CD4-positive, alpha-beta T cell treated with Interleukin-1 beta for 1 hour (primary cell): ENCODE measurements at places on chromosomes 2 and 18.

DNA sequence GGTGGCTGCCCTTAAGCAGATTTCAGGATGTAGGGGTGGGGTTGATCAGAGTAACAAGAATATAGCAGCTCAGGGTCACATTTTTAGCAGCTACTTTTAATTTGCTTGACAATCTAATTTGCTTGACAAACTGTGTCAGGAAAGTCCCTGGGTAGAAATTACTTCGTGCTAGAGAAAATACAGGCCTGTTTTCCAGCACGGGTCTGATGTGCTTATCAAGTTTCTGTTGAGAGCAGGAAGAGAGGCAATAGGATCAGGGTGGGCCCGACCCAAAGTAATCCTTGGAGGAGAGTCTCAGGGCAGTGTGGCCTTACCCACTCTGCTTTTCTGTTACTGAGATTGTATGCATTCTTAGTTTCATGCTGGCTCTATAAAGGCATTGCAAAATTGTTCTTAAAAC is 221.5 kb downstream of the TSN start:
- DNase-seq: no peak

- DNase-seq: no peak
Measured at GRCh38 chr18:25962176-25962575, 128.2 kb downstream of the SS18 start.

- DNase-seq: no peak
Measured at GRCh38 chr2:37005118-37005868, 39.0 kb upstream of the STRN start.

GRCh38 chr2:105910497-105911238 is 166.0 kb downstream of the NCK2 start:
- no peak for DNase-seq

DNA sequence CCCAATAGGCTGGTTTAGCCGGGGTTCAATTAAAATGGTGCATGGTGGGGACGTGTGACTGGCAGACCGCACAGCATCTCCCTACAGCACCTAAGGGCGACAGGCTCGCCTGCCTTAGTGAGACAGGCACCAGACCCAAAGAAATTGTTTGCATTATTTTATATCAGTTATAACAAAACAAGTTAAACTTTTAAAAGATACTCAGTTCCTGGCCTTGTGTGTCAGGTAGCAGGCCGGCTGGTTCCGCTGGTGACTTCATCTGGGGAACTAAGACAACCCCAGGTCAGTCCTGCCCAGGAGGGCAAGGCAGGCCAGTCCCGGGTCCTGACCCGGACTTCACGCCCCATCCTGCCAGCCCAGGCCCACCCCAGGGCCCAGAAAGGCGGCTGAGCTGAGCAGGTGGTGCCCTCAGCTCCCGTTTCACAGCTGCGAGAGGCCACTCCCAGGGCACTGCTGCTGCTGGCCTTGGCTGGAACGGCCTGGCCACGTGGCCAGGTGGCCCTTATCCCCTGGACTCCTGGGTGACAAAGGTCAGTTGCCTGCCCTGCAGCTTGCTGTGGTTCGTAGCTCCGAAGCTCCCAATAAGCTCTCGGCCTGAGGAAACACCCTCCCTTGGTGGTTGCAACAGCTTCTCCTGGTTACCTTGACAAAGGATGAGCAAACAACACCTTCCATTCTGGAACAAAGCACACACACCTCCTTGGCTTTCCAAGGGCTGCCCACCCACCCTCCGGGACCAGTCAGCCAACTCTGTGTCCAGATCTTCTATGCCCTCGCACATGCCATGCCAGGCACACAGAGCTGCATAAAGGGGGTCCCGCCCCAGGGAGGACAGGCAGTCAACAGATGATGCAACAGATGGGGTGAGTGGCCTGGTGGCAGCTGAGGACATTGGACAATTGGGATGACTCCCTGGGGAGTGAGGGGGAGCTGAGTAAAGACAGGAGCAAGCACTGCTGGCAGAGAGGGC is 11.3 kb upstream of the AGXT start:
- no peak for DNase-seq

DNA sequence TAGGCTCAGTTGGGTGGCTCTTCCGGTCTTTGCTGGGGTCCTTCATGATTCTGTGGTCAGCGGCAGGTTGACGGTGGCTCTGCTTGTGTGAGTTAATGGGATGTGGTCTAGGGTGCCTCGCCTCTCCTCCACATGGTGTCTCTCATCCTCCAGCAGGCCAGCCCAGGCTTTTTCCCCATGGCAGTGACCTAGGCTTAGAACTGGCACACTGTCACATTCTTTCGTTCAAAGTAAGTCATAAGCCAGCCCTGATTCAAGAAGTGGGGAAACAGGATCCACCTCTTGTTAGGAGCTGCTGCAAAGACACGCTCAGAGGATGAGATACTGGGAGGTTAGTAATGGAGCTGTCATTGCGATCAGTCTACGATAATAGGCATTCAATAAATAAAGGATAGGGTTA is 46.0 kb upstream of the CTIF start:
- no peak for DNase-seq

GRCh38 chr2:16012626-16013358 is 72.4 kb downstream of the MYCN start:
- DNase-seq: no peak

- no peak for DNase-seq
Measured at GRCh38 chr2:126986631-126987187, 88.0 kb downstream of the TEX51 start.

DNA sequence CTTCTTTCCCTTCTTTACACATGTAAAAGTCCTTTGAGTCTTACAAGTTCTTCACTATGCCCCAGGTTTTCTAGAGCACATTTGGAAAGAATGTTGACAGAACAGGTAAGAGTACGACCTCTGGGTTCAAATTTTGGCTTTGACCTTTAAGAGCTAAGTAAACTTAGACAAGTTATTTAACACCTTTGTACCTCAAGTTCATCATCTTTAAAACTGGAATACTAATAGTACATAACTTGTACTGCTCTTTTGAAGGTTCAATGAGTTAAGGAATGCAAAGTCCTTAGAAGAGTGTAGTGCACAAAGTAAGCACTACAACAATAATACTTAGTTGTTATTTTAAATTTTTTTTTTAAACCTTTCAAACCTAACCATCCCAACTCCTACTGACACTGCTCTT is 156.6 kb downstream of the TMEFF2 start:
- no peak for DNase-seq

DNA sequence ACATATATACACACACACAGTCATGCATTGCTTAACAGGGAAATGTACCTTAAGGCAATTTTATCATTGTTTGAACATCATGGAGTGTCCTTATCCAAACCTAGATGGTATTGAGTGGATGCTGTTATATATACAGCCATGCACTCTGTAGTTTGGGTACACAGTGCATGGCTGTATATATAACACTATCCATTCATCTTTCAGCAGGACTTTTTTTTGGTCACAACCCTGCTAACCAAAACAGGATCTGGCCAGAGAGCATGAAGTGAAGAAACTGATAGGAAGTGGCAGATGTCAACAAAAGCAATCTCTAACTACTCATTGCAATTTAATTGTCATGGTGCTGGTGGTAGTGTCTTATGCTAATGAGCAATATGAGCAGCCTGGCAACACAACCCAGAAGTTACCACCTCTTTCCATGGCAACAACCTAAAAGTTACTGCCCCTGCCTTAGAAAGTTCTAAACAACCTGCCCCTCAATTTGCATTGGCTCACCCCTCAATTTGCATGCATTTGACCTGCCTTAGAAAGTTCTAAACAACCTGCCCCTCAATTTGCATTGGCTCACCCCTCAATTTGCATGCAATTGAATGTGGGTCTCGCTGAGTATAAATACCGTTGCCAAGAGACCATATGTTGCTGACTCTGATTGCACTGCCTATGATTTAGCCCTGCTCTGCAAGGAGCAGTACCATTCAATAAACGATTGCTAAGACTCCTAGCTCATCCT is 434.9 kb downstream of the DSEL start:
- DNase-seq: no peak

DNA sequence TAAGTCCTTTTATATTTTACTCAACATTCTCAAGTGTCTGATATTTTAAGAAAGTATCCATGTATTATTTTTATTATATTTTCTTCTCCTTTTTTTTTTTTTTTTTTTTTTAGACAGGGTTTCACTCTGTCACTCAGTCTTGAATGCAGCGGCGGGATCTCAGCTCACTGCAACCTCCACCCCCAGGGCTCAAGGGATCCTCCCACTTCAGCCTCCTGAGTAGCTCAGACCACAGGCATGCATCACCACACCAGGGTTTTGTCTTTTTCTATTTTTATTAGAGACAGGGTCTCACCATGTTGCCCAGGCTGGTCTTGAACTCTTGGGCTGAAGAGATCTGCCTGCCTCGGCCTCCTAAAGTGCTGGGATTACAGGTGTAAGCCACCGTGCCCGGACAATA is 212.1 kb downstream of the TCF4 start:
- no peak for DNase-seq

DNA sequence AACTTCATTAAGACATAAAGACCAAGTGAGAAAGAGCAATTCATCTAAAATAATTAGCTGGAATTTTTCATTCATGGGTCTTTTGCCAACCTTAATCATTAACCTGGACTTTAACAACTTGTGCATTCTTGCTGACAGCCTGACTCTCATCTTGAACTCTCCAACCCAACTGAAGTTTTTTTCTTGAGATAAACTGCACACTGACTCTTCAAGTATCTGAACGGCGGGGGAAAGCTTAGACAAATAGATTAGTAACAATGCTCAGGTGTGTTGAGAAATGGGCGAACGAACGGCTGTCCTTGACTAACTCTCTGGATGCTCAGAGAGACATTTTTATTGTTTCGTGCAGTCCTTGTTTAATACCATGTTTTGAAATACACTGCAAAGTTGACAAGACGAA is 186.0 kb downstream of the DPP10 start:
- no peak for DNase-seq

DNA sequence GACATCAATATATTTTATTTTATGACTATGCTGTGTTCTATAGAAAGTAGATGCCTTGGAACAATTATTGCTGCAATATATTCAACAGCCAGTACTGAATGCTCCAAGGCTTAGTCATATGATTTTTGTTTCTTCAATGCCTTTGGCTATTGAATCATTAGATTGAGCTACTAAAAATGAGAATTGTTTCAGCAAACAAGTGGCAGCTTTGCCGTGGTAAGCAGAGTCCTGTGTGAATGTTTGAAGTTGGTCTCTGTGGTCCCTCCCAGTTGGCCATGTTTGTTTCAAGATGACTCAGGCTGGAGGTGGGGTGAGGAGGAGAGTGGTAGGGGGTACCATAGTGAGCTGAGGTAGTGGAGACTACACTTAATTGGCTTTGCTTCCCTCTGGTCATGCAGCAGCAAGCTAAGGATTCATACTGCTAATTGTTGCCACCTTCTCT is 198.6 kb upstream of the EPAS1 start:
- DNase-seq: no peak

GRCh38 chr2:150480971-150481830 is 6.3 kb downstream of the RND3 start:
- DNase-seq: no peak

DNA sequence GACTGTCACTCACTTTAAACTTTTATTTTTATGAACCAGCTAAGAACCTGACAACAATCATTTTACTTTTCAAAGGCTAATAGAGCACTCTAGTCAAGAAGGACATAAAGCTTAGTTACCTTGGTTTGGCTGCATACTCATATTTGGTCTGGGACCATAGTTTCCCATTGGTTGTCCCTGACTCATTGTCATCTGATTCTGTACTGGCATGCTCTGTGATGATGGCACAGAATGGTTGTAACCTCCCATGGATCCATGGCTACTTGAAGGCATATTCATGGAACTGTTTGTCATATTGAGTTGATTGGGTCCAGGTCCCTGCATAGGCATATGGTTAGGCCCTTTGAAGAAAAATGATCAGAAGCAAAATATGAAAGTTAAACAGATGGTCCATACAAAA is 37.9 kb downstream of the SS18 start:
- DNase-seq: no peak

DNA sequence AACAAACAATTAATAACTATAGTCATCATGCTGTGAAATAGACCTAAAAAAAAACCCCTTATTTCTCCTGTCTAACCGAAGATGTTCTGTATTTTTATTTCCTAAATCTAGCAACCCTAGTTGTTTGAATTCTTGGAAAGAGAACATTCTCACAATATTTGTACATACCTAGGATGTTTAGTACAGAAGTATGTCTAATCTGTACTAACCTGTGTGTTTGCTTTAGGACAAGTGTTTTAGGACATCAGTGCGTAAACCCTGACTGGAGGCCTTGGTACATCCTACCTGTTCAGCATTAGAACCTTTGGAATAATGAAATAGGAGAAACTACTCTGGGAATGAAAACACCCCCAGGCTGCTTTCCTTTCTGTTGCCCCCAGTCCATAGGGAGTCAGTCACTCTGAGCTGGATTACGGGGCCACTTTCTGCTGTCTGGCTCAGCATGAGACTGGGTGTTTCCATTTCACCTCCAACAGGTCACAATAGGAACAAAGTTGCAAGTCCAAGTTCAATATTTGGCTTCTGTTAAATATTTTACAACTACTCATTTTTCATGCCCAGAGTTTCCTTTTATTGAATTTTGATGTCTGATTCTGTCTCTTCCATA is 114.7 kb downstream of the MTX2 start:
- DNase-seq: no peak

GRCh38 chr2:136325844-136326331 is 207.9 kb upstream of the CXCR4 start:
- no peak for DNase-seq

GRCh38 chr2:164065038-164065437 is 329.2 kb upstream of the FIGN start:
- no peak for DNase-seq

- no peak for DNase-seq
Measured at GRCh38 chr2:67954093-67954748, 108.6 kb downstream of the C1D start.

- no peak for DNase-seq
Measured at GRCh38 chr2:191451116-191451515, 205.9 kb downstream of the MYO1B start.

- no peak for DNase-seq
Measured at GRCh38 chr2:166167449-166167848, 39.6 kb upstream of the SCN1A start.

- no peak for DNase-seq
Measured at GRCh38 chr18:61607867-61608266, 274.6 kb downstream of the CDH20 start.

GRCh38 chr2:11652553-11652952 is 17.4 kb downstream of the NTSR2 start:
- no peak for DNase-seq

GRCh38 chr2:25692143-25692542 is 18.8 kb upstream of the DTNB start:
- no peak for DNase-seq

GRCh38 chr18:70359071-70359470 is 70.2 kb downstream of the SOCS6 start:
- DNase-seq: no peak

GRCh38 chr2:194289712-194290346 is 1367.2 kb upstream of the SLC39A10 start:
- no peak for DNase-seq

DNA sequence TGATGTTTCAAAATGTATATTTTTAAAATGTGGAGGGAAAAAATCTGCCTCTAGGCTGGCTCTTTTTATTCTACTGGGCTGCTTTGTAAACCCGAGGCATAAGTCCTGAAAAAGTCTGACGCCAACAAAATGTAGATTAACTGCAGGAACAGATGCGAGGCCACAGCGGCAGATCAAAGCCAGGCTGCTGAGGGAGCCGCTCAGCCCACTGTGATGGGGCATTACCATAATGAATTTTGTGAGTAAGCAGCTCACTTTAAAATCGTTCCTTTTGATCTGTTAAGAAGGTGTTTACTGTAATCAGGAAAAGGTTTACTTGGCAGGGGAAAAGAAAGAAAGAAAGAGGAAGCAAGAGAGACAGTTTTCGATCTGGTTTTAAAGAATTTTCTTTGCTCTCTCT is 269.0 kb downstream of the ICOS start:
- no peak for DNase-seq
